T-cell (primary cell): ENCODE measurements at places on chromosomes 12 and 14. TPM values are rescaled to one million over a fixed set of nuclear protein-coding genes. Genes with fewer than 3 reads are reported as not detected.

ARHGAP5 gene
- 43.1 TPM for total RNA-seq

CCDC177 gene
- total RNA-seq, result not detected

RSRC2 gene
- 92.8 TPM for total RNA-seq

SOAT2 gene
- 0.82 TPM for total RNA-seq

CCDC91 gene
- 72.1 TPM for total RNA-seq

OR10G3 gene
- total RNA-seq, result not detected

BDKRB2 gene
- not detected for total RNA-seq

- H3K4me1 ChIP-seq, result no peaks in the 10 kb centered on the region
- H3K27me3 ChIP-seq, result peaks cover 3% of the 10 kb centered on the region
- H3K36me3 ChIP-seq, result no peaks in the 10 kb centered on the region
- no peak for DNase-seq
- H3K4me3 ChIP-seq, result no peak overlapping the region
- no peak overlapping the region for H3K27ac ChIP-seq
Measured at GRCh38 chr14:37776791-37777499, 181.5 kb downstream of the TTC6 start.

DNA sequence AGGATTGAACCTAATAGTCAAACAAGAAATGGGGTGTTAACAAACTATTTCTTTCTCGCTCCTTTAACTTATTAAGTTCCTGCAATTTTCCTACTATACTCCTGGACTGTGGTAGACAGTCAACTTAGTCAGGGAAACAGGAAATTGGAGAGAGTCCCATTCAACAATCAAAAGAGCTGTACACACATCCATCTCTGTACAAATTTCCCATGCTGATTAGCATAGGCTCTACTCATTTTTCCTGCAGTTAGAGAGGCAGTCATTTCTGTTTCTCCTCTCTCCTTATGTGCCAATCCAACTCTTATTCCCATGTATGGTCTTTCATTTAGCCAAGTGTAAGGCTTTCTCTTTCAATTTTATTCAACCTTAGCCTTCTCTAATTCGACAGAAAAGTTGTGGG lies 1168.5 kb upstream of the FLRT2 start:
- no peak overlapping the region for H3K4me3 ChIP-seq
- no peak for DNase-seq
- no peaks in the 10 kb centered on the region for H3K4me1 ChIP-seq
- no peaks in the 10 kb centered on the region for H3K27me3 ChIP-seq

- peaks cover 16% of the 10 kb centered on the region for H3K4me1 ChIP-seq
- H3K36me3 ChIP-seq, result no peaks in the 10 kb centered on the region
- H3K27me3 ChIP-seq, result peaks cover 7% of the 10 kb centered on the region
- H3K27ac ChIP-seq, result peak overlapping the region; percentile 72
Measured at GRCh38 chr14:52314595-52315354, 663 bp downstream of the PTGER2 start.

DNA sequence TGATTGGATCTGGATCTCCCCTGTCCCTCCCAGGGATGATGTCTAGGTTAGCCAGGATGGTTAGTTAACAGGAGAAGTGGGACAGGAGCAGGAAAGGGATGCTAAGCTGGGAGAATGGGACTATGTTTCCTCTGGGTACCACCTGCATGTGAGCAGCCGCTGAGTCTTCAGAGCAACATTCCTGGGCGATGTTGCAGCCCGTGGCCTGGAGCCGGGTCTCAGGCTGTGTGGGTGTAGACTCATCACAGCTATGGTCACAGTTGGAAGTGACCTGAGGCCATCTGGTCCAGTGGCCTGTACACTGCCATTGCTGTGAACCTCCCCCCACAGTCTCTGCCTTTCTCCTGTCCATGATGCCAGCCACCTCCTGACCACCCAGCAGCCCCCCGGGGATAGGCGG lies 422.6 kb downstream of the DPF3 start:
- no peak overlapping the region for H3K4me3 ChIP-seq
- no peaks in the 10 kb centered on the region for H3K27me3 ChIP-seq
- no peaks in the 10 kb centered on the region for H3K36me3 ChIP-seq
- peaks cover under 1% of the 10 kb centered on the region for H3K4me1 ChIP-seq
- no peak for DNase-seq

- H3K4me3 ChIP-seq, result no peak overlapping the region
- no peaks in the 10 kb centered on the region for H3K27me3 ChIP-seq
- DNase-seq, result no peak
- H3K36me3 ChIP-seq, result no peaks in the 10 kb centered on the region
- peaks cover 2% of the 10 kb centered on the region for H3K4me1 ChIP-seq
Measured at GRCh38 chr14:67517083-67517482, 16.0 kb upstream of the PLEKHH1 start.

- no peak overlapping the region for H3K27ac ChIP-seq
- no peaks in the 10 kb centered on the region for H3K36me3 ChIP-seq
- no peak for DNase-seq
- H3K4me1 ChIP-seq, result no peaks in the 10 kb centered on the region
Measured at GRCh38 chr12:46005151-46005797, 14.9 kb upstream of the SCAF11 start.

- peaks cover 3% of the 10 kb centered on the region for H3K27me3 ChIP-seq
- H3K36me3 ChIP-seq, result no peaks in the 10 kb centered on the region
- H3K27ac ChIP-seq, result no peak overlapping the region
- DNase-seq, result no peak
- no peaks in the 10 kb centered on the region for H3K4me1 ChIP-seq
Measured at GRCh38 chr12:30323008-30323407, 372.7 kb downstream of the IPO8 start.

DNA sequence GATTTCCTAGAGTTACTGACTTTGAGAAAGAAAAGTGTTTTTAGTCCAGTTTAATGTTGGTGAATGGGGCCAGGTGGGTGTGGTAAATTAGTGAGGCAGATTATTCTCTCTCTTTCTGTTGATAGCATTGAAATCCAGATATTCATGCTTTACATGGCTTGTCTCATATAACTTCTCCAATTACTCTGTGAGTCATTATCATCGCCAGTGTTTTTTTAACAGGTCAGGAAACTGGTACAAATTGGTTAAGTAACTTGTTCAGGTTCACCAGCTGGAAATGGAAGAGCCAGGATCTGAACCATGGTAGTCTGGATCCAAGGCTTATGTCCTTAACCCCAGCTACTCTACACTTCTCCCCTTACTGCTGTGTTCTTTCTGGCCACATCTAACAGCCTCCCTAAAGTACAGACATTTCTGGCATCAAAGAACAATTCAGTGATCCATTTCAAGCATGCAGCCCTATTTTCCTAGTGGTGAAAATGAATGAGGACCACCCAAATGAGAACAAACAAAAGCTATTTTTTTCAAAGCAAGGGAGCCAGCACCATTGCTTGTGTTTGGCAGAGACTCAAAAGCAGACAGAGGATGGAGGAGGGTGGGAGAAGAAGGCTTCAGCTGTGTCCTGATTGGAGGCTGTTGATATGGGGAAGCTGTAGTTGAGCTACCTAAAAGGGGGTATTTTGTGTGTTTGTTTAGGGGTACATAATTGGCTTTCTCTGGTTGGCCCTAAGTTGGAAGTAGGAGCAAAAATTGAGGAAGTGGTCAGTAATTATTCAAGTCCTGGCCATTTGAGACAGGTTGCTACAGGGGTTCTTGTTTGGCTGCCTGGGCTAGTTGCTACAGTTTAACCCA lies 1.7 kb downstream of the IRAK3 start:
- no peaks in the 10 kb centered on the region for H3K36me3 ChIP-seq
- H3K27me3 ChIP-seq, result no peaks in the 10 kb centered on the region
- no peak overlapping the region for H3K4me3 ChIP-seq
- no peak for DNase-seq

- no peak for DNase-seq
- H3K27me3 ChIP-seq, result no peaks in the 10 kb centered on the region
- H3K36me3 ChIP-seq, result no peaks in the 10 kb centered on the region
- H3K4me1 ChIP-seq, result no peaks in the 10 kb centered on the region
- H3K4me3 ChIP-seq, result no peak overlapping the region
Measured at GRCh38 chr14:36477266-36477665, 42.8 kb downstream of the NKX2-1 start.

GRCh38 chr12:120984351-120984898 lies 6.1 kb downstream of the HNF1A start:
- H3K4me1 ChIP-seq, result no peaks in the 10 kb centered on the region
- no peak for DNase-seq
- H3K36me3 ChIP-seq, result no peaks in the 10 kb centered on the region

- no peak for DNase-seq
- no peaks in the 10 kb centered on the region for H3K4me1 ChIP-seq
- no peak overlapping the region for H3K27ac ChIP-seq
- no peaks in the 10 kb centered on the region for H3K36me3 ChIP-seq
Measured at GRCh38 chr12:114665411-114666260, 18.3 kb downstream of the TBX3 start.

DNA sequence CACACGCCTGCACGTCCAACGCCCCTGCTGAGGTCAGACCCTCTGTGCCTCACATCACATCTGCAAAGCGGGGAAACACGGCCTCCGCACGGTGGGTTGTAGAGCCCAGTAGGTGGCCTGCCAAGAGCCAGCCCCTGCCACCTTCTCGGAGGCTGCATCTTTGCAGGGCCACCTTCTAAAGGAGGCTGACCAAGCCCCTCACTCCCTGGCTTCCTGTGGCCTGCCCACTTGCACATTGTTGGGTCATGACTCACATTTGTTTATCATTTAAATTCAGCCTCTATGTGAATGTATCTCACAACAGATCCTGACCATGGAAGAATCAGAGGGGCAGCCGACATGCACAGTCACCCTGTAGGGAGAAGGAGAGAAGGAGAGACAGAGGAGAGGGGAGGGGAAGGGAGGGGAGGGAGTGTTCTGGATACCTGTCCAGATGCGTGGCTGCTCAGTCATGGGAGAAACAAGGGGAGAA lies 319.5 kb upstream of the DIO3 start:
- H3K36me3 ChIP-seq, result no peaks in the 10 kb centered on the region
- H3K27ac ChIP-seq, result no peak overlapping the region
- no peaks in the 10 kb centered on the region for H3K4me1 ChIP-seq
- DNase-seq, result no peak
- H3K27me3 ChIP-seq, result no peaks in the 10 kb centered on the region

DNA sequence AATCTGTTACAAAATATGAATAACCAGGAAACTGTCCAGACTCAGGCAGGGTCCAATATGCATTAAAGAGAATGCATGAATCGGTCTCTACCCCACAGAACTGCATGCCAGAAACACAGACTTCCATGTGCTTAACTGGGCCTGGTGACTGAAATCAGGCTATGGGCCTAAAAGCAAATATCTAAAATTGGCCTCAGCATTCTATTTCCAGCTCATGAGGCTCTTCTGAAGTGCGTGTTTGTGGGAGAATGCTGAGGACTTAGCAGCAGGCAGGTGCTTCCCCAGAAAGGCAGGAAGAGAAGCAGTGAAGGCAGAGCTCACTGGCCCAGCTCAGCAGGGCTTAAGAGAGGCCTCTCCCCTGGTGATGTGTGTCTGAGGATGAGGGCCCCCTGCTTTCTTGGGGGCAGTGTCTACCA lies 48.5 kb downstream of the ADGRD1 start:
- H3K36me3 ChIP-seq, result no peaks in the 10 kb centered on the region
- no peak for DNase-seq
- H3K4me3 ChIP-seq, result no peak overlapping the region

- no peaks in the 10 kb centered on the region for H3K27me3 ChIP-seq
- no peak overlapping the region for H3K27ac ChIP-seq
- DNase-seq, result no peak
- H3K4me1 ChIP-seq, result no peaks in the 10 kb centered on the region
Measured at GRCh38 chr12:8637666-8638065, 25.0 kb downstream of the MFAP5 start.
